ENCODE measurements at places on chromosomes 16 and 17.

GRCh38 chr16:84040823-84041820 lies 1.5 kb downstream of the SLC38A8 start:
- DNase-seq, result peak; percentile 26

DNA sequence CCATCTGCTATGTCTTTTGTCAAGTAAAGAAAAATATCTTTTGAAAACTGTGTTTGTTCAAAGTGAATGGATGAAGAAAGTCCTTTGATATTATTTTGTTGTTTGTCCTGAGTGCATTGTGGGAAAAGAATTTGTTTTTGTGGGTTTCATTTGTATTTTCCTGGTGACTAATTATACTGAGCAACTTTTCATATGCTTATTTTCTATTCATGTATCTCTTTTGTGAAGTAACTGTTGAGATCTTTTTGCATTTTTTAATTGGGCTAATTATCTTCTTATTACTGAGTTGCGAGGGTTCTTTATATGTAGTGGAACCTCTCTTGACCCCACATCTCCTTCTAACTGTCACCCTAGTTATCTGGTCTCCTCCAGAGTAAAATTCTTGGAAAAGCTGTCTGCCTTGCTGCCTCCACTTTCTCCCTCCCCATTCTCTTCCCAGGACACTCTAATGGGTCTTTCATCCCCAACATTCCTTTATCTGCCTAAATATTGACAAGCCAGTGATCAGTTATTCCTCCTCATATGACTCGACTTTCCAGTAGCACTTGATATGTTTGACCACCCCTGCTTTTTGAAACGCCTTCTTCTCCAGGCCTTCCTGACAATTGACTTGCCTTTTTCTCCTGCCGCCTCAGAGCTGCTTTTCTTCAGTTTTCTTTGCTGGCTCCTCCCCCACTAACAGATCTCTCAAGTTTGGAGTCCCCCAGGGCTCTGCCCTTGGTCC lies 117.6 kb upstream of the HAS3 start:
- no peak for DNase-seq

GRCh38 chr17:78588258-78589030 lies 11.2 kb upstream of the DNAH17 start:
- DNase-seq, result no peak

- DNase-seq, result no peak
Observed at GRCh38 chr17:66451188-66452149, 149.1 kb downstream of the PRKCA start.

- DNase-seq, result no peak
Observed at GRCh38 chr17:63314761-63315160, 131.3 kb downstream of the CYB561 start.

DNA sequence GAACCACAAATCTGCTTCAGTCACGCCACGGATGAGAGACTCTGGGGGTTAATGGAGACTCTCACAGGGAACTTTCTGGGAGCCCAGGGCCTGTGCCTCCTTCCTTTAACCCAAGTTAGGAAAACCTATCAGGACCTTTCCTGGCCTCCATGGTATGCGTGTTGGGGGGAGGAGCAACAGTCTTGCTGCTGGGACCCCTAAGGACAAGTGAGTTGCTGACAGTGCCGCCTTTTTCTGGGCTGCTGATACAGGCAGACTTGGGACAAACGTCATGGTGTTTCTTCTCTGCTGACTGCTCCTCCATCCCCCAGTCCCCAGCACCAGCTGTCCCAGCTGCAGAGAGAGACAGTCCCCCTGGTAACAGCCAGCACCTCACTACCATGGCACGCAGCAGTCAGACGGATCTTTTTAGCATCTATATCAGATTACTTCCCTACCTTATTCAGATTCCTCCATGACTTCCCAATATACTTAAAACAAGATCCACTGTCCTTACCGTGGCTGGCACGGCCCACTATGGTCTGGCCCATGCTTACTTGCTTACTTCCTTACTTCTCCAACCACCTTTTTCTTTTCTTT lies 6.5 kb downstream of the DPEP2NB start:
- no peak for DNase-seq

DNA sequence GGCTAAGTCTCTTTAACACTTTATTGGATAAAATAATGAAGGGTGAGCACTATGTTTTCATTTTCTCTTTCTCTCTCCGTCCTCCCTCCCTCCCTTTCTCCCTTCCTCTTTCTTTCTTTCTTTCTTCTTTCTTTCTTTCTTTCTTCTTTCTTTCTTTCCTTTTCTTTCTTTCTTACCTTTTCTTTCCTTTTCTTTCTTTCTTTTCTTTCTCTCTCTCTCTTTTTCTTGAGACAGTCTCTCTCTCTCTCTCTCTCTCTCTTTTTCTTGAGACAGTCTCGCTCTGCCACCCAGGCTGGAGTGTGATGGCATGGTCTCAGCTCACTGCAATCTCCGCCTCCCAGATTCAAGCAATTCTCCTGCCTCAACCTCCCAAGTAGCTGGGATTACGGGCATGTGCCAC lies 21.5 kb upstream of the CDR2 start:
- no peak for DNase-seq
